ENCODE measurements at places on chromosomes 4 and X. TPM values are rescaled to one million over a fixed set of nuclear protein-coding genes. Genes with fewer than 3 reads are reported as not detected.

FOXR2 gene
- total RNA-seq, result not detected

MAB21L2 gene
- not detected for total RNA-seq

ADH6 gene
- total RNA-seq, result 8.8 TPM

EFHC2 gene
- total RNA-seq, result 4.4 TPM

GPR78 gene
- 0.76 TPM for total RNA-seq

Measured in metanephros (tissue), 2 donors.